ENCODE measurements at places on chromosomes 16 and 17.

DNA sequence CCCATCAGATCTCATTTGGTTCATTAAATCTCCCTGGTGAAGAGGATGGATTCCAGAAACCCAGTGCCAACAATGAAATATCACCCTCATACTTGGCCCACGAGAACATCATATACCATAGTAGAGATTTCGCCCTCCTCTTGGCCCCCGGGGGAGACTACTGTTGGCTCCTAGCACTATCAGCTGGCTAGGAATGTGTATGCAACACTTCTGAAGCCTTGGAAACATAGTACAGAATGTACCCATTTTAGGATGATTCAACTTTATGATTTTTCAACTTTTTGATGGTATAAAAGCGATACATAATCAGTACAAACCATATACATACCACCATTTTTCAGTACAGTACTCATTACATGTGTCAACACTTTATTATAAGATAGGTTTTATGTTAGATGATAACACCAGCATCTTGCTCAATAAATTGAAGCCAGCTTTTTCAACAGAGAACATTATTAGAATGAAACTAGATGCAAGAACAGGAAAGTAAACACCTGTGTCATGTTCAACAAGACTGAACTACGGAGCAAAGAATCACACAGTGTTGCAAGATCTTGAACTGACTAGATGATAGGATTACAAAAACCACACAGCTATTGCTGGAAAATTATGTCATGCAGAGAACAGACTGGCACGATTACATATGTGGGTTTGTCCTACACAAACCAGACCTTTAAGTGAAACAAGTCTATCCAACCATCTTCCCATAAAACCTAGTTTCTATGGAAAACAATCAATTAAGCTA is 17.2 kb downstream of the RSL1D1 start:
- peak; percentile 91 for ATAC-seq

DNA sequence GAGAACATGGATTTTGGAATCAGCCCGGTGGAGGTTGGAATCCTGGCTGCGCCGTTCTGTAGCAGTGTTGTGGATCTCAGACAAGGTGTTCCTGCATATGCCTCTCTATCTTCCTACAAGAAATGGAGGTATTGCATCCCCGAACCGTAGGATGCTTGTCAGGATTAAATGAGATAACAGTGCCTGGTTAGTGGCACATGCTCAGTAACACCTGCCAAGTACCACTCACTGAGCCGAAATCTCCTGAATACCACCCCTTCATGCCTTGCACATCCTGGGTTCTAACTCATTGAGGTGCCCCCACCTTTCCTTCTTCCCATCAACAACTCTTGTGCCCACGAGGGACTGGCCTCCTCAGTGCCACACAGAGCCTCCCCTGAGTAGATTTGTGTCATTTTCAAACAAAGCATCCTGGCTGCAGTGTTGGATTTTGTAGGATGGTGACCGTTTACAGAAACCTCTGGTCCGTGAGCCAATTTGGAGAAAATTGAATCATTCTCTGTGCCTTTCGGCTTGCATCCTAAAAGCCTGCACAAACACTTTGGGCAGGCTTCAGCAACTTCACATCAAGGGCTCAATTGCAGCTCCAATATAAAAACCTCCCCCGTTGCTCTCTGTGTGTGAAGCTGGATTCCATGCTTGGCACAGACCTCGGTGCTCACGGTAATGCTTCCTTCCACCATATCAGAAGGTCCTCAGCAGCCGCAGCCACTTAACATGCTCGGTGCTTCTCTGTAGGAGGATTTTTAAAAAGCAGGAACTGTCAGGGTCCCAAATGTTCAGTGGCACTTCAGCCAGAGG is 84.2 kb downstream of the WWOX start:
- no peak for ATAC-seq

DNA sequence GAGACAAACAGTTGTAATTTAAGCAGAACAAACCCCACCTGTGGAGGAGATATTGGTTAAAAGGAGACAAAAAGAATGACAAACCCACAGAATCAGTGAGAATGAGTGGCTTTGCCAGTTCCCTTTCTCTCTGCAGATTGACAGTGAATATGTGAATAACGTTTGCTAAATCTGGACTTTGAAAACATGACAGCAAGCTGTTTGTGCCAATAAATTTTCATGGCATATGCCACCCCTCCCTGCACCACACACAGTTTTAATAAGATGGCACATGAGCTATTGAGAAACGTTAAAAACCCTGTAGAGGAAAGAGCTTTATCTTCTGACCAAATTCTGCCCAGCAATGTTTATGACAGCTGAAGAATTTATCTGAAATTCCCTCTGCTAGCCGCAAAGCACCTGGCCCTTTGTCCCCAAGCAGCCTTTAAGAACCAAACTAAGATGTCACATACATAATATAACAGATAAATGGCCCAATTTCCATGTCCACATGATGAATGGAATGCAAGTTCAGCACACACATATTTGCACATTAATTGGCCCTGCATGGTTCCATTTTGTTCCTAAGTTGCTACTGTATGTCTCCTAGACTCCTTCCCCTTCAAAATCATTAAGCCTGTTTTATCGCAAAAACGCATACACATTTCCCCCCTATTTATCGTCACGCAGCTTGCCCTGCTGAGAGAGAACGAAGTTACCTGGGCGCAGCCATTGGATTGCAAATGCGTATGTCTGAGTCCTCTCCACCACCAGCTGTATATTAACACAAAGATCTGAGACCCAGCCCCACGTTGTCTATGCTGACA is 773.5 kb upstream of the EEF2KMT start:
- no peak for ATAC-seq

GRCh38 chr16:5487728-5488127 is 390.1 kb upstream of the EEF2KMT start:
- ATAC-seq: no peak

DNA sequence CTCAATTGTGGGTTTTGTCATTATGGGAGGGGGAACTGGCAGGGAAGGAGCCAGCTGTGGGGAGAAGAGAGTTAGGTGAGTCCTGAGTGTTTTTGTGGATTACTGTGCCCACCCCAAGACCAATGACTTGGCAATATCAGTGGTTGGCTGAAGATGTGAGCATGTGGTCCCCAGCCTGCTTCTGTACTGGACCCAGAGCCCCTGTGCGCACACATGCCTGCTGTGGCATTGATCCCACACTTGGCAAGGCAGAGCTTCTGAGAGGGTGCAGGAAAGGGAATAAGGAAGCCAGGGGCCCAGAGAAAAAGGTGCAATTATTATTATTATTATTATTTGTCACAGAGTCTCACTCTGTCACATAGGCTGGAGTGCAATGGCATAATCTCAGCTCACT is 1.3 kb downstream of the PRAC1 start:
- no peak for ATAC-seq

DNA sequence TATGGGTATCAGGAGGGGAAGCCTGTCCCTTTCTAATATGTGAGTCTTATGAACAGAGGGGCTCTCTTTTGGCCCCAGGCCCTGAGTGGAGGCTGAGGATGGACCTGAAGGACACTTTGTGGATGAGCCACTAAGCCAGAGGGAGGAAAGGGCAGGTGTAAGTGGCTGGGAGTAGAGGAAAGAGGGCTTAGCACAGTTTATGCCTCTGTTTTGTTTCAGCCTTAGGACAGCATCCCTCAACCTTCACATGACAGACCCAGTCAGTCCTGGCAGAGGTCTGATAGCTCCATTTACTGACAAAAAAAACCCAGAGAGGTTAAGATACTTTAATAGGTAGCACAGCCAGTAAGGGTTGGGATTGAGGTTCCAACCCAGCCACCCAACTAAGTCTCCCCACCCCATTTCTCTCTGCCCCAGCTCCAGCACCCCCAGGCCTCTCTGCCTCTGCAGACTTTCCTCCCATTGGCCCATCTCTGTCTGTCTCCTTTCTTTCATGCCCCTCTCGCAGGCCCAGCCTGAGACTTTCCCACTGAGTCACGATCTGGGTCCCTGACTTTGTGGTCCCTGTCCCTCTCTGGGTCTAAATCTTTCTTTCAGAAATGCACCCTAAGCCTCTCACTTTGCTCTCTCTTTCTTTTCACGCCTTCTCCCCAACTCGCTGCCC is 4.7 kb upstream of the TBX21 start:
- no peak for ATAC-seq

GRCh38 chr17:41939044-41939692 is 8.8 kb downstream of the ODAD4 start:
- no peak for ATAC-seq

- ATAC-seq: no peak
These were observed 632 bp downstream of the BAIAP3 start for GRCh38 chr16:1333854-1334700.

DNA sequence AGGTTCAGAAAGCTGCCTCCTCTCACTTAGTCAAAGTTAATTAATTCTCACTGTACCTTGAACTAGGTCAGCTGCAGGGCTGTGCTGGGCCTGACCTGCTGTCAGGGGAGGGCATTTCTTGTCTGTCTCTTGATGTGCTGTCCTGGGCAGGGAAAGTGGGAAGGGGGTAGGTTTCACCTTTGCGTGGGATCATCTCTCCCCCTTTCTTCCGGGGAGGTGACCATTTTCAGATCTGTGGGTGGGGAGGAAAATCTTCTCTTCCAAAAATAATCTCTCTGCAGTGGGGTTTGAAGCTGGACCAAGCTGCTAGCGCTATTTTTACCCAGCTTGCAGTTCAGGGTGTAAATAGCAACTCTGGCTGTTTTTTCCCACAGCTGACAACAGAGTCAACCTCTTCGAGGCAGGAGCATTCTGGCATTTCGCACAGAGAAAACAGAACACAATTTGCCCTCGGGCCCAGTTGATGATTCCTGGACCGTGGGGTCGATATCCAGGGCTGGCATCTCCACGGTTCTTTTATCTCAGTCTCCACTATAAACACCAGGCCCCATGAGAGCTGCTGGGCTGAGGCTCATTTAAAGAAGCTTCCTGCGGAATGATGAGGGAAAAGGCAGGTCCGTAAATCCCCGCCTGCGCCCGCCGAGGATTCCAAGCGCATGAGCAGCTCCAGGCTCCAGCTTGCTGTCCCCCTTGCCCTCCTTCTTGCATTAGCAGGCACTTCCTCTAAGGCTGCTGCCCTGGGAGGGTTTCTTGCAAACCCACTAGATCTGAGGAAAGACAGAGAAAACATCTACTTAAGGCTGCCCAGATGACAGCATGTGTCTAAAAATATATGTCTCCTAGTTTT is 93.9 kb downstream of the YPEL2 start:
- no peak for ATAC-seq

- peak; percentile 81 for ATAC-seq
These were observed 765 bp downstream of the MYO18A start for GRCh38 chr17:29179232-29180033.

DNA sequence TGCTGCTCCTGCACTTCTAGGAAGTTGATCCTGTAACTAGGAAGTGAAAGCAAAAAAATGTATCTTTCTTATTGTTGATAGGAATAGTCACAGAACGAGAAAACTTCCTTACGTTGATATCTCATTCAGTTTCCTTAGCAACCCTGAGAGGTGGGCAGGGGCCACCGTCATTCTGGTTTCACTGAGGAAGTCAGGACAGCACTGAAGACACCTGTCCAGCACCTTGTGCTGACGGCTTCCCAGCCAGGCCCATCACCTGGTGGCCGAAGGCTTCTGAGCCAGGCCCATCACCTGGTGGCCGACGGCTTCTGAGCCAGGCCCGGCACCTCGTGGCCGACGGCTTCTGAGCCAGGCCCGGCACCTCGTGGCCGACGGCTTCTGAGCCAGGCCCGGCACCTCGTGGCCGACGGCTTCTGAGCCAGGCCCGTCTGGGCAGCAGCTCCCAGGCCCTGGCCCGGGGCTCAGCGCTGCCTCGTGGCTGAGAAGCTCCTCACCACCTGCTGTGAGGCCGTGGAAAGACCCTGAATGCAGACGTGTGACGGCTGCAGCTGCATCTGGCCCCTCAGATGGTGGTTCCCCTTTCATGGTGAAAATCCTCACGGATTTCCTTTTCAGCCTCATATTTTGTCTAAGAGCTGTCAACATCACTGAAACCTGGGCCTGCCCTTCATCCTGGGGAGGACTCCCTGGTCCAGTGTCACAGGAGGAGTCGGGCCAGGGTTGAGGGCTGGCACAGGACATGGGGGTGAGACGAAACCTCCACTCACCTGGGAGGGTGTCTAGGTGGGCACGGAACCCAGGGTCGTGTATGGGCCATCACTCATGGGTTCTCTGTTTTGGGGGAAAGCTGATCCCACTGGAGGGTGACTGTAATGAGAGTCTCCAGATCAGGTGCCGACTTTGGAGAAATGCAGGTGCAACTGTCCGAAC is 33.0 kb upstream of the ZNF750 start:
- ATAC-seq: no peak

- ATAC-seq: peak; percentile 19
These were observed 45.8 kb downstream of the VPS35L start for GRCh38 chr16:19601083-19601976.

- no peak for ATAC-seq
These were observed 18.1 kb downstream of the LYRM1 start for GRCh38 chr16:20918486-20919239.

- no peak for ATAC-seq
These were observed 860.4 kb upstream of the SOX9 start for GRCh38 chr17:71260366-71260940.

DNA sequence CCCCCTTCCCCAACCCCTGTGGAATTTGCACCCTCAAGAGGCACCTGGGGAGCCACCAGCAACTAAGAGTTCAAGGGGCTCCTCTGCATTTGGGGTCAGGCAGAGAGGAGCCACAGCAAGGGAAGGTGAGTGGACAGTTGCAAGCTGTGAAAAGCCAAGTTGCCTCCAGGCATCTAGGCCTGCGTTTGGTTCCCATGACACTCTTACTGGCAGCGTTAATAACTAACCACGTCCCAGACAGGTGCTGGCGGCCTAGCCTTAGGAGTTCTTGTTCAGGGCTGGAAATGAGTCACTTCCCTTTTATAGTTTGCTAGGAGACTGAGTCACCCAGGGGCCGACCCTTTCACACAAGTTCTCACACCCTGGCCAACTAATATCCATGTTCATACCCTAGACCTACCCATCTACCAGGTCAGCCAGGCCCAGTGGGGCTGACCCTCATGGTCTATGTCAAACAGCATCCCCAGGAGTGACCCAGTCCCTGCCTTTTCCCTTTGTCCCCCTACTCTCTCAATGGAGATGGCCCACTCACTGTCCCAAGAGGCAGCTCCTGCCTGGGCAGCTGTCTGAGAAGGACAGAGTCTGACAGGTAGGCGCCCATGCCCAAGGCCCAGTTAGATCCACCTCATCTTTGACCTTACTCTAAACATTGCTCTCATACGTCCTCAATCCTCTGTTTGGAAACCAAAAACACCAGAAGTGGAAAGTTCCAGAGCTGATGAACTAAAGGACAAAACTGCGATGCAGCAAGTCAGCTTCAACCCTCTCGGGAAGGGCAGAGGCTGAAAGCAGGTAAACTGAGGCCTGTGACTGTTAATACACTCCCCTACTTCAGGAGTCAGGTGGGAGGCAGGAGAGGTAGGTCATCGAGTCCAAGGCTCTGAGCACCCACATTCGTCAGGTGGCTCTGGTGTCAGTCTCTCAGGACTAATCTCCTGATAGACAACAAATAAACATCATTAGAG is 300.6 kb downstream of the SOX9 start:
- peak; percentile 89 for ATAC-seq
